Progenitor cell of endocrine pancreas (in vitro differentiated cells): ENCODE measurements at places on chromosomes 2 and 18.

- DNase-seq: no peak
Measured at GRCh38 chr18:48819781-48820482, 130.8 kb downstream of the SMAD7 start.

GRCh38 chr2:212997526-212998020, 153.8 kb downstream of the IKZF2 start:
- DNase-seq: no peak

DNA sequence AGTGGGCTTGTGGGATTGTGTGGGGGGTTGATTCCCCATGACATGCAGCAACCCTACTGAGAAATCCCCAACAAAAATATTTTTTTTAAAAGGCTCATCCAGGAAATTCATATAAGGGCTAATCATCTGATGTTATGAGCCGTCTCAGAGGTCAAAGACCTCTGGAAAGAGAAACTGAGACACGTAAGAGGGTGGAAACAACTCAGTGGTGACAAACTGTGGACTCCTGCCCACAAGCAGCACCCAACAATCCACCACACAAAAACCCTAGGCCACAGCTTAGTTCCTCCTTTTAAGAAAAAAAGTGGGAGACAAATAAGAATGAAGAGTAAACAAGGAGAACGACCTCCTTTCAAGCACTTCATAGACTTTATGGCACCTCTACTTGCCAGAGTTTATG, 1096.1 kb upstream of the NRXN1 start:
- no peak for DNase-seq

DNA sequence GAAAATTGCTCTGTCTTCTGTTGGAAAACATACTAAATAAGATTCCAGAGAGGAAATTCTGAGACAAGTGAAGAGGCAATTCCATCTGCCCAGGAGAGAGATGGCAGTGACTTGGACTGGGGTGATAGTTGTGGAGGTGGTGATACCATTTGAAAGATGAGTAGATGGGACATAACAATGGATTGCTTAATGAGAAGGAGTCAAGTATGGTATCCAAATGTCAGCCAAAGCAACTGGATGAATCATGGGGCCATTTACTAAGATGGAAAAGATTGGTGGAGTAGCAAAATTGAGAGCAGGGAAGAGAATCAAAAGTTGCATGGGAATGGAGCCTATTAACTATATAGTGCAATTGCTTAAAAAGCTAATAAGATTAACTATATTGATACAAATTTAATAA, 222.1 kb downstream of the ETAA1 start:
- no peak for DNase-seq

- no peak for DNase-seq
Measured at GRCh38 chr18:3062798-3063680, 50.1 kb upstream of the LPIN2 start.

- DNase-seq: no peak
Measured at GRCh38 chr18:49183921-49184320, 233.2 kb upstream of the SMAD7 start.

DNA sequence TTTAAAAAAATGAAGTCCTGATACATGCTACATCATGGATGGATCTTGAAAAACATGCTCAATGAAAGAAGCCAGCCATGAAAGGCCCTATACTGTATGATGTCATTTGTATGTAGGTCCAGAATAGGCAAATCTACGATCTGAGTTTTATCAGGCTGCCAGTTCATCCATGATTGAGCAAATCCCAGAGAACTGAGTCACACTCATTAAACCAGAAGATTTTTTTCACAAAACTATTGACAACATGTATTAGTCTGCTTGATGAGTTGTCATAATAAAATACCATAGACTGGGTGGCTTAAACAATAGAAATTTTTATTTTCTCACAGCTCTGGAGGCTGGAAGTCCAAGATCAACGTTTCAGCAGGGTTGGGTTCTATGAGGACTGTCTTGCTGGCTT, 130.7 kb downstream of the MREG start:
- no peak for DNase-seq

DNA sequence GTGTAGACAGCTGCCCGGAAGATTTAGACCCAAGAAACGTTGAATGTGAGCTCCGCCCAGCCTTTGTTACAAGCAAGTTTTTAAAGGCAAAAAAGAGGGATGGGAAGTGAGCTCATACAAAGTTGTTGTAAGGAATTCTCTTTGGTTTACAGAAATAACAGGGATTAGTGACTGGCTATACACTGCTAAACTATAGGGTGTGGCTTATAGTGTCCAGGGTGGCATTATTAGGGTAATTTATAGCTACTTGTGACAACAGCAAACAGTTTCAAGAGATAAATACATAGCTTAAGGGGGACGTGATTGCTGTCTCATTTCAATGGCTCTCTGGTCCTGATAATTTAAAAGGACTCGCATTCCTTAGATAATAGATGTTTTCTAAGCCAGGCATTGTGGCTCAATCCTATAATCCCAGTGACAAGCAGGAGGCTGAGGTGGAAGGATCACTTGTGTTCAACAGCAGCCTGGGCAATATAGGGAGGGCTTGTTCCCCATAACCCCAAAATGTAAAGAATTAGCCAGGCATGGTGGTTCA, 66.5 kb upstream of the TGIF1 start:
- DNase-seq: no peak

GRCh38 chr2:144509001-144509878, 10.7 kb downstream of the ZEB2 start:
- no peak for DNase-seq

DNA sequence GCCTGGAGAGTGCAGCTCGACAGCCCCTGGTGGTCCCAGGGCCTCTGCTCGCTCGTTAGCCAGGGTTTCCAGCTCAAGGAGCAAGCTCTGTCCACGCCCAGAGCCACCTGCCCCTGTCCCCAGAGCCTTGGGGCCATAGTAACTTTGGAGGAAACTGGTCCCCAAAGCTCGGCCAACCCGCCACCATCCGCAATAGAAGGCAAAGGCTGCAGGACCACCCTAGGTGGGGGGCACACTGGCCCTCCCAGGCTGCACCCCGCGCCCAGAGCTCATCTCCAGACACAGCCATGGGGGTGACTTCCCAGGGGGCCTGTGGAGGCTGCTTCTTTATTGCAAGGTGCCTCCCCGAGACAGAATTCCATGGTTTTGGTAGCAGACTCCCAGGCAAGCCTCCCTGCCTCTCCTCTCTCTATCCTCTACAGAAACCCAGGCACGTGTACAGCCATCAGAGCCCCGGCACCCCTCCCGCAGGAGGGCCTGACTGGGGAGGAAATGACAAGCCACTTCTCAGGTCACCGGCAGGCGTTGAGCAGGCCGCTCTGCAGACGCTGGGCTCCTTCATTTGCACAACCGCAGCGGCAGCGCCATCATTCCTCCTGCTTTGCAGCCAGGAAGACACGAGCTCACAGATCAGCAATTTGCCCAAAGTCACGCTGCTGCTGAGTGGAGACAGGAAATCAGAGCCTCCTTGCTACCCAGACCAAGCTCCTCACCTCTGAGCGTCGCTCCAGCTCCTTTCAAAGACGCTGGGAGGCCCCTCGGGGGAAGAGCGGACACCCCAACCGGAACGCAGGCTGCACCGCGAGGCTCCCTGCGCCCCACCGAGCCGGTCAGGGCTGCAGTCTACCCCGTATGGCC, 80.2 kb downstream of the NDUFA10 start:
- no peak for DNase-seq

DNA sequence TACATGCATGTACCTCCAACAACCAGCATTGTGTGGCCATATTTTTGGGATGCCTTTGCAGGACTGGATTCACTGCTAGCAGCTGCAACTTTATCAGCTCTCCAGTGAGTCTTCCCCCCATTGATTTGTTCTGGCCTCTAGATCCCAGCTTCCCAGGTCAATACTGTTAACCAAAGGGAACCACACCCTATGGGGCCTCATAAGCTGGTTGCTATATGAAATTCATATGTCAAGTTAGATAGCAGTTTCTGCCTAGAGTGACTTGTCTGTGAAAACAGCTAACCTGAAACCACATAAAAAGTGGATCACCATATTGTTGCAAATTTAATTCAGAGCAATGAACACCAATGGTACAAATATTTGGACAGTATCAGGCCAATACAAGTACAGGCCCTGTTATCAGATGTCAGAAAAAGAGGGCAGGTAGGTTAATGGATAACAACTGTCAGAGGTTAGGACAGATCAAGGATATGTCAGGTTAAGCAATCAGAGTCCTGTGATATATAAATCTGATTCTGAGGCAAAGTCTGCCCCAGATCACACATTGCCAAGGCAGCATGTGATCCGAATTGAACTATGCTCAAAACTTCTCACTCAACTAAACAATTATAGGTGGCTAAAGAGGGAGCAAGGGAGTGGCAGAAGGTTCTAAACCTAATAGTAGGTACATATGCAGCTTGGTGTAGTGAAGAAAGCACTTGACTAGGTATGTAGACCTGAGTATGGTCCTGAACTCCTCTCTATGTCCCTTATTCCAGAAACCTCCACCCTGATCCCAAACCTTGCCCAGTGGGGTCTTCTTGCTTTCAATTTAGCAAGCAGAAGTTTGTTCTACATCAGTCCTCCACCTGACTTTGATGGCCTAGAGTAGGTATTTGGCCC, 310.2 kb upstream of the STON1 start:
- DNase-seq: no peak

DNA sequence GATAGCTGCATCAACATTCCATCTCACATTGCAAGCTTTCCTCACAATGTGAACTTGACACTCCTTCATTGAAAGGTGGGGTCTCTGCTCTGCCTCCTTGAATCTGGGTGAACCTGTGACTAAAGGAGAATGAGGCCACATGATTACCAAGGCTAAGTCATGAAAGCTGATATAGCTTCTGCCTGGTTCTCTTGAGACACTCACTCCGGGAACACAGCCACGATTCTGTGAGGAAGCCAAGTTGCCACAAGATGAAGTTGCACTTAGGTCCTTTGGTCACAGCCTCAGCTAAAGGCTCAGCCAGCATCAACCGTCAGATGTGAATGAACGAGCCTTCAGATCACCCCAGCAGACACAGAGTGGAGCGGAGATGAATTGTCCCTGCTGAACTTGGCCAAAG, 94.7 kb upstream of the FAM136A start:
- no peak for DNase-seq

DNA sequence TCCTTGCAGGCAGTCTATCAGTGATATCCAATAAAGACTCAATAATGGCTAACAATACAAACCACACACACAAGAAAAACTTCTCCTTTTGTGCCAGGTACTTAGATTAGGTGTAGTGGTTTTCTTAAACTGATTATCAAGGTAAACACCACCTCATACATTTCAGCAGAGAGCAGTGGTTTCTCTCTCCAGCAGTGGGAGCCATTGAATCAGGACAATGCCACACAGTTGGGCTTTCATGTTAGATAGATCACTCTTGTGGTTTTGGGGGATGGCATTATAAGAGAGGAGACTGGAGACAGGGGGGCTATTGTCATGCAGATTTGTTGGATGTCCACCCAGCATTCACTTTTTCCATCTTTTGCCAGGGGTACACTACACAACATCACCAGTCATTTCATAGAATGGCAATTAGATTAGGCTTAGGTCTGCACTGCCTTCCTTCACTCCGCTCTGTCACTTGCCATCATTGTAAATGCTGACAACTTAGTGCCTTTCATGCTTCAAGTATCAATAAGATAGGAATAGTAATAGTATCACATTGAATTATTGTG, 13.6 kb upstream of the IRS1 start:
- DNase-seq: no peak

DNA sequence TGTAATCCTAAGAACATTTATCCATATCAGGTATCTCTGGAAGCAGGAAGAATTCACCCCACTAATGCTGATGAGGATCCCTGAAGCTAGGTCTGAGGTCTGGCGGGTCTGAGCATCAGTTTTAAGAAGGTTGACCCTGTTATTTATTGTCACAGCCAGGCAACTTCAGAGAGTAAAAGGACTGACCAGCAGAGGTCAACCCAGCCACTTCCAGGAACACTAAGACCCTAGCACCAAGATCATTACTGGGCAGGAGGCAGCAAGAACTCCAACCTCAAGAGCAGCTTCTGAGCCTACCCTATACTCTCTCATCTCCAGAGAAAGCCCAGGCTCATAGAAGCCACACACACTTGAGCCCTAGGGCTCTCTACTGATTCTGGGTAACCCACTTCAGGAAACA, 901.4 kb downstream of the DCDC2C start:
- no peak for DNase-seq

- DNase-seq: no peak
Measured at GRCh38 chr2:8893978-8894820, 56.8 kb upstream of the KIDINS220 start.

GRCh38 chr2:53231908-53232307, 535.7 kb upstream of the CHAC2 start:
- no peak for DNase-seq

- DNase-seq: no peak
Measured at GRCh38 chr2:70388813-70389212, 86.9 kb upstream of the FAM136A start.

DNA sequence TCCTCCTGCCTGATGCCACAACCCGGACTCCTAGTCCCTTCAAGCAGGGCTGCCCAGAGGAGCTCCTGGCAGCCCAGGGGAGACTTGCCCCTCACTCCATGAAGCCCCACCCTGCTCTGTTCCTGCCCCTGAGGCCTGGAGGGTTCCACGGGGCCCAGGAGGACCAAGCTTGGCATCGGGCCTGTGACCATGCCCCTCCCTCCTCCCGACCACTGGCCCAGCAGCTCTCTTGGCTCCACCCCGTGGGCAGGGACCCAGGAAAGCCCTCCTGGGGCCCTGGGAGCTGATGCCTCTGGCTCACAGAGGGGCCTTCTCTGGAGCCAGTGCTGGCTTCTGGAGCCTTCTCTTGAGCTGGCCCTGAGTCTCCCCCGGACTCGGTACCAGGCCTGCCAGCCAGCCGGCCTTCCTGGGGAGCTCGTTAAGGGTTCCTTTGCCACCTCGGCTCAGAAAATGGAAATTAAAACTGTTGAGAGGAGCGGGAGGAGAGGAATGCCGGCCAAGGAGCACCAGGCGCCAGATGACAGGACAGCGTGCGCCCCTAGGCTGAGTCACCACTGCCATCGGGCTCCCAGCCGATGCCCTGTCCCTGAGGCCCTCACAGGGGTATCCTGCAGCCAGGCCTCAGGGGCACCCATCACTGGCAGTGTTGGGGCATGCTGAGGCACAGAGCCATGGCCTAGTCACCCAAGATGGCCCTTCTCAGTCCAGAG, 40.6 kb upstream of the SNED1 start:
- peak; percentile 8 for DNase-seq

DNA sequence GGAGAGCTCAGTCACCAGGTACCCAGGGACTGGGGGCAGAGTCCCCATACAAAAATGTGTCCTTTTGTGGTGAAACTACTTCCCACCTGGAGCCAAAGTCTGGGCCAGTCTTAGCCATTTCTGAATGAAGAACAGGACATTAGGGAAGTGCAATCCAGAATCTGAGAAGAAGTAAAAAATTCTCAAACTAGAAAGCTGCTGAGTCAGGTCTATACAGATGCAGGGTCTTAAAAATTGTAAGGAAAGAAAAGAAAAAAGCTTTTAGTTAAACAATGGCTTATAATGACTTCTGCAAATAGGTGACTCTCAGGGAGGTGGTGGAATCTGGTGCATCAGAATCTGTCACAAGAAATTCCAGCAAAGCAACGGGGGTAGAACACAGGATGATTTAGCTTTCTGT, 13.5 kb downstream of the ZBTB7C start:
- no peak for DNase-seq

DNA sequence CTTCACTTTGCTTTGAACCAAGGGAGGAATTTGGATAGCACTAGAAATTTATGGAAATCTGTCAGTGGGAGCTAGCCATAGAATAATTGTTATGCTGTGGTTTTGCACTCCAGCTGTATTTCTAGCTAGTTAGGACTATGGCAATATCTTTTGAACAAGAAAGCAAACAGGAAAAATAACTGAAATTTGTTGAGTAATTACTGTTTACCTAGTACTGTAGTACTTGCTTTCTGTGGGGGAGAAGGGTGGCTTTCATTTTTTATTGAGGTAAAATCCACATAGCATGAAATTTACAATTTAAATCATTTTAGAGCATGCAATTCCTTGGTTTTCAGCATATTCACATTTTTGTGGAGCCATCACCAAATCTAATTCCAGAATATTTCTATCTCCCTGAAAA, 28.4 kb downstream of the MBD5 start:
- no peak for DNase-seq
